Activated CD8-positive, alpha-beta memory T cell treated with anti-CD3 and anti-CD28 coated beads for 48 hours (primary cell): ENCODE measurements at places on chromosomes 11 and 22.

- DNase-seq = no peak
These were observed 13.6 kb downstream of the C2CD3 start for GRCh38 chr11:74157169-74157568.

- no peak for DNase-seq
These were observed 73.1 kb downstream of the ARHGAP32 start for GRCh38 chr11:129119036-129119435.

GRCh38 chr11:10432971-10433370 is 22.1 kb upstream of the AMPD3 start:
- DNase-seq = no peak

- DNase-seq = no peak
These were observed 36.1 kb downstream of the CCDC90B start for GRCh38 chr11:83249972-83250593.

GRCh38 chr11:131199015-131199280 is 171.5 kb upstream of the NTM start:
- no peak for DNase-seq

DNA sequence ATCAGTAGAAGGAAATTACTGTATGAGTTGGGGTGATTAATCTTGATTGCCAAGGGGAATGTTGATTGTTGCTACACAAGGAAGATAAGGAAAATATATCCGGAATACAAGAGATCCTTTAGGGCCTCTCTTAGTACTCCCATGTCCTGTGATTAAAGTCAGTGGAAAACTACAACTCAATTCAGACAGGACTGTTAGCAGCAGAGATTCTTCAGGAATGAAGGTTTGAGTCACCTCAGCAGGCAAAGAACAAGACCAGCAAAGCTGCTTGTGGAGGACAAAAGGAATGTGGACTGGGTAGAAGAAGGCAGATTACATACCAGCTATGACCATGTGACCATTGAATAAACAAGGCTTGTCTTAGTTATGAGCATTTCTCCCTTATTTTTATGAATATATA is 478.2 kb downstream of the BUD13 start:
- DNase-seq = no peak

- DNase-seq = no peak
These were observed 7.2 kb downstream of the LYVE1 start for GRCh38 chr11:10561043-10561818.

DNA sequence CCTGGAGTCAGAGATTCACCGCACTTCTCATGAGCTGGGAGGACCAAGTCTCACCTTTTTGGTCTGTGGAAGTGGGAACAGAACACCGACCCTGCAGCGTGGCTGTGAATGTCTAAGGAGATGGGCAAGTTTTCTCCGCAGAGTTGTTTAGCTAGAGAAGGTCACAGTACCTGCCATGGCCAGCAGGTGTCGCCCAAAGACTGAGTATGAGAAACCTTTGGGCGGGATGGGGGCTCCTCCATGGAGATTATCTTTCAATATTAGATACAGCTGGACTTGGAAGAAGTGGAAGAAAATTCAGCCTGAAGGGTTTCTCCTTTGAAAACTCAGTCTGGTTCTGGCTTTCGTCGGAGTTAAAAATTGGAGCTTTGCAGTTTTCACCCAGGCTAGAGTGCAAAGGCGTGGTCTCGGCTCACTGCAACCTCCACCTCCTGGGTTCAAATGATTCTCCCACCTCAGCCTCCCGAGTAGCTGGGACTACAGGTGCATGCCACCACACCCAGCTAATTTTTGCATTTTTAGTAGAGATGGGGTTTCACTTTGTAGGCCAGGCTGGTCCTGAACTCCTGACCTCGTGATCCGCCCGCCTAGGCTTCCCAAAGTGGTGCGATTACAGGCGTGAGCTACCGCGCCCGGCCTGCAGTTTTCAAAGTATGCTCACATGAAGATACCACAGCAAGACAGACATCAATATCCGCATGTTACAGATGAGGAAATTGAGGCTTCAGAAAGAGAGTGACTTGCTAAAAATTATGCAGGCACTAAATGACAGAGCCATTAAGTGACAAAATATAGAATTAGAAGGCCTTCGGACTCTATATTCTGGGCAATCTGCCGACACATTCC is 10.7 kb upstream of the DSCAML1 start:
- DNase-seq = no peak

DNA sequence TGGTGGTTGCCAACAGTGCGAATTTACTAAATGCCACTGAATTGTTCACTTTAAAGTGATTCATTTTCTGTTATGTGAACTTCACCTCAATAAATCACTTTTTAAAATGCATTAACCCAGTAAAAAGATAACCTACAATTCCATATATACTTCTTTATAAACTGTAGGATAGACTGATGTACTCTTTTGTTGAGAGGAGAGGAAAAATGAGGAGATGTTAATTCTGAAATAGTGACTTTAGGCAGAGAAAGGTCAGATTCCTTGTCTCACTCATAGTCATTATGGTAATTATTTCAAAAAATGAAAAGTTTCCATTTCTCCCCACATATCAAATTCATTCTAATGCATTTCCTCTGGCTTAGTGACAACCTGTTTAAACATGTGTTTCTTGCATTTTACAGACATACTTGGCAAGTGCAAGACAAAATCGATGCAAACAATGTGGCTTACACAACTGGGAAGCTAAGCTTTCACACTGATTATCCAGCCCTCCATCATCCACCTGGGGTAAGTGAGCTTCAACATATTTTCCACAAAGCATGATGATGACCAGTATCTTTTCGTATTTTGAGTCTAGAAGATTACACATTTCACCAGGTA is 74.5 kb downstream of the BBOX1 start:
- no peak for DNase-seq

- no peak for DNase-seq
These were observed 806.3 kb downstream of the BRD1 start for GRCh38 chr22:49021131-49021925.

DNA sequence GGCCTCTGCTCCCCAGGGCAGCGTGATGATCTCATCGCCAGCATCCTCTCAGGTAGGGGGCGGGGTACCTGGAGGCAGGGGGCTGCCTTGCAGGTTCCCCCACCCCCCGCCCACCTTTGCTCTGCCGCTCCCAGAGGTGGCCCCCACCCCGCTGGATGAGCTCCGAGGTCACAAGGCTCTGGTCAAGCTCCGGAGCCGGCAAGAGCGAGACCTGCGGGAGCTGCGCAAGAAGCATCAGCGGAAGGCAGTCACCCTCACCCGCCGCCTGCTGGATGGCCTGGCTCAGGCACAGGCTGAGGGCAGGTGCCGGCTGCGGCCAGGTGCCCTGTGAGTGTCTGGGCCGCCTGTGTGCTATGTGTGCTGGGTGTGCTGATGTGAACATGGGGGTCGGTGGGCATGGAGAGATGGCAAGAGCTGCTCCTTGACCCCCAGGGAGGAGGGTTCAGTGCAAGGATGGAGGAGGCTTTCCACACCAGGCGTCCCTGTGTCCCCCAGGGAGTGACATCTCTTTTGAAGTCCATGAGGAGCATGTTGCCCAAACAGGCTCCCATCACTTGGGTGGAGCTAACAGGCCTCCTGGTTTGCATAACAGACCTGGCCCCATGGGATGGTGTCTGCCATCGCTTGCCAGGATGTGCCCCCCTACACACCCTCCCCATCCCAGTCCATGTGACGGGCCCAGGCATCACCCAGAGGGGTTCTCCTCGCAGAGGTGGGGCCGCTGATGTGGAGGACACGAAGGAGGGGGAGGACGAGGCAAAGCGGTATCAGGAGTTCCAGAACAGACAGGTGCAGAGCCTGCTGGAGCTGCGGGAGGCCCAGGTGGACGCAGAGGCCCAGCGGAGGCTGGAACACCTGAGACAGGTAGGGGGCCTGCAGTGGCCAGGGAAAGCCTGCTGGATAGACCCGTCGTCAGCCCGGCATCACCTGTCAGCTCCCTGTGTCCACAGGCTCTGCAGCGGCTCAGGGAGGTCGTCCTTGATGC is 14.1 kb downstream of the PLCB3 start:
- DNase-seq = no peak

DNA sequence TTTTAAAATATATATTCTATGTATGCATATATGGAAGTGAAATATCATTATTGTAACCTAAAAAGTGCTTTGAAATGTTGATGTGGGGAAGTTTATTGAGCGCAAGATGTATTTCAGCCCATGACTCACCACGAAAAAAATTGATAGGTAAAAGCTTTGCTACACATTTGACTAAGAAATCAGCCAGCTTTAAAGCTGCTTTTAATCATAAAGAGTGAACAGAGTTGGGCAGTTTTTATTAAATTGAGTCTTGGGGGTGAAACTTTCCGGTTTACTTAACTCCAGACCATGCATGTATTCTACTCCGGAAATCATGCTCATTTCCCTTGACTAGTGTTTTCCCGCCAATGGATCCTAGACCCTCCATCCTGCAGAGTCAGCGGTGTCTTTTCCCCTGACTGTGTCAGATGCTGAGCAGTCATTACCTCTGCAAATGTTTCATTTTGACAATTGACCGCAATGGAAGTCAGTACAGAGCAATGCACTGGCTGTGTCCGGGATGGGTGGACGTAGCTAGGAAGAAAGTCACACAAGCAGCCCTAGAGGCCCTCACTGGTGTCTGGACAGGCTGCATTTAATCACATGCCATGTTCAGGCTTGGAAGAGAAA is 47.2 kb upstream of the MPEG1 start:
- no peak for DNase-seq

DNA sequence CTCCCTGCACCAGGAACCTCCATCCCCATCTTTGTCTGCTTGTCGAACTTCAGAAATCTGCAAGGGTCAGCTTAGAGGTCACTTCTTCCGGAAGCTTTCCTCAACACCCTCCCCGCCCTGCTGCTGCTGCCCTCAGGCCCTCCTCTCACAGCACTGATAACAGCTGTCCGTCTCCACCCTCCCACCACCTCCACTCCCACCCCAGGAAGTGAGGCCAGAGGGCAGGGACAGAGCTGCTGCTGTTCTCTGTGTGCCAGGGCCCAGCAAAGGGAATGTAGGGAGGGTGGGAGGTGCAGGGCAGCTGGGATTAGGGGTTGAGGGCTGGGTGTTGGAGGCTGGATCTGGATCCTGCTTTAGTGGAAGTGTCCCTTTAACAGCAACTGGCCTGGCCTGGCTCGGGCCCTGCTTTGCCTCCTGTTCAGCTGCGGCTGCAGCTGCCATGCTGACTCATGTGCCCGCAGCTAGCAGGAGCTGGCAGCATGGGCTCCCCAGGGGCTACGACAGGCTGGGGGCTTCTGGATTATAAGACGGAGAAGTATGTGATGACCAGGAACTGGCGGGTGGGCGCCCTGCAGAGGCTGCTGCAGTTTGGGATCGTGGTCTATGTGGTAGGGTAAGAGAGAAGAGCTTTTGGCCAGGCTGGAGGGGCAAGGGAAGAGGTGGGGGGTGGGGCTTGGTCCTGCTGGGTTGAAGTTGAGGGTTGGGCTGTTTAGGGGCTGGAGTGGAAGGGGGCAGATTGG is at the start of gene P2RX6:
Gene P2RX6, plus strand, starts transcription at position 440 of the 740 bp plus-strand sequence. Its CDS starts 10 bp downstream, at position 450.
- DNase-seq = no peak

- peak; percentile 83 for DNase-seq
These were observed 27.3 kb downstream of the SLC1A2 start for GRCh38 chr11:35391922-35392688.

GRCh38 chr11:116928845-116929244 is 91.4 kb upstream of the APOA1 start:
- no peak for DNase-seq

DNA sequence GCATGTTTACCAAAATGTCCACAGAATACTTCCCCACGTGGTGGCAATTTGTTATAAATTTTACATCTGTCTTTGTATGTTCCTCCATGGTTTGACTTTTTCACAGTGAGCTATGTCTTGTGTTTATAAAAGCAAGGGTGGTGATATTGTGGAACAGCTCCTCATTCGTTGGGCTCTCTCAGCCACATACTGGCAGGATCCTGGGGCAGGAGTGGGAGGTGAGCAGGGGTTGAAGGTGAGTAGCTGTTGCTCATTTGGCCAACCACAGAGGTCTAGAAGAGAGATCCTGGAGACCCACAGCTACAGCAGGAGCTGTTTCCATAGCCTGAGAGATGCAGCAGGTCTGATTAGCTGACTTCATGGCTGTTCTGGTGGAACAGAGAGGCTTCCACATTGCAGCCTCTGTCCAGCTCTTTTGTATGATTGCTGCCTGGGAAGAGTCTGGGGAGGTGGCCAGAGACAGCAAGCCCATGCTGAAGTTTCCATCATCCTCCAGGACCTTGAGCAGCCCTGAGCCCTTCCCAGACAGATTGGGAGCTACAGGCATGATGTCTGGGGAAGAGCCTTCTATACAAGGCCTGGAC is 128.1 kb downstream of the LDLRAD3 start:
- no peak for DNase-seq

DNA sequence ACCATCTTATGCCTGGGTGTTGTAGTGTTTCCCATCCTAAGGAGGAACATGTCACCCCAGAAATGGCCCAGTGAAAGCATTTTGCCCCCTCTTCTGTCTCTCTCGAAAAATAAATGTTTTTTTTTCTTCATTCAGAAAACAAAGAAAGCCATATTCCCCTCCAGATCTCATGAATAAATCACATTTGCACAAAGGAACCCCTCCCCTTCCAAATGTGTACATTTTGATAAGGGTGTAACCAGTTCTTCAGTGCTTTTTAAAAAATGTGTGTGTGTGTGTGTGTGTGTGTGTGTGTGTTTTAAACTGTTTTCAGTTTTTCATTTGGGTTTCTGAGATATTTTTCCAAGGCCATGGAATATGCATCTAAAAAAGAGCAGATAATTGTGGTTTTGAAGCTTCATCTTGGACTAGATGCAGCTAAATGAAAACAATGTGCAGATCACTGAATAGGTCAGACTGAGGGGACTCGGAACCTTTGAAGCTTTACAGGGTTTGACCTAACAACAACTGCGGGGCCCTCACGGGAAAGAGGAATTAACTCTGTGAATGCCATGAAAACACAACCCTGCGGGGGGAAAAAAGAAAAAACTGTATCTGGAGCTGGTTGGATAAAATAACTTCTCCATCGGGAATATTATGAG is 76.4 kb downstream of the YAP1 start:
- DNase-seq = no peak

- no peak for DNase-seq
These were observed 134.5 kb downstream of the WNT7B start for GRCh38 chr22:45842291-45842991.

- DNase-seq = no peak
These were observed at the start of gene MLC1 for GRCh38 chr22:50085211-50085972. TSS of gene MLC1 (minus strand) at chr22:50085426. CDS start at chr22:50084902, 524 bp downstream.

- DNase-seq = no peak
These were observed 1.6 kb downstream of the PAX6 start for GRCh38 chr11:31809541-31809856.

DNA sequence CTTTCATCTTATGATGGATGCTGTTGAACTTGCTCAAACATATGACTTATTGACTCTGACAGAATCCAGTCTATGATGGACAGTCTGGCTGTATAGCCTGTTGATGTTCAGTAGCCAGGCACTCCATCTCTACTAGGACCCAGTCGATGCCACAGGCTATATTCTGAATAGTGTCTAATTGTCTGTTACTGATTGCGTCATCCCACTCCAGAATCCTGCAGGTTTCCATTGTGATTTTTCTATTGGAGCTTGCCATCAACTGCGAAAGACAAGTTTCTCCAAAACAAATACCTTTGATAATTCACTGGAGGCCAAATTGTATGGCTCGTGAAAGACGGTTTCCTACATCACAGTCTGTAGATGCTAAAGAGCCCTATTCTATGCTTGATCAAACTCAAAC is 481.7 kb upstream of the CHORDC1 start:
- no peak for DNase-seq
